ENCODE measurements at places on chromosomes 12 and 14.

GRCh38 chr12:115638733-115639647 is 638.5 kb downstream of the MED13L start:
- no peak for DNase-seq

DNA sequence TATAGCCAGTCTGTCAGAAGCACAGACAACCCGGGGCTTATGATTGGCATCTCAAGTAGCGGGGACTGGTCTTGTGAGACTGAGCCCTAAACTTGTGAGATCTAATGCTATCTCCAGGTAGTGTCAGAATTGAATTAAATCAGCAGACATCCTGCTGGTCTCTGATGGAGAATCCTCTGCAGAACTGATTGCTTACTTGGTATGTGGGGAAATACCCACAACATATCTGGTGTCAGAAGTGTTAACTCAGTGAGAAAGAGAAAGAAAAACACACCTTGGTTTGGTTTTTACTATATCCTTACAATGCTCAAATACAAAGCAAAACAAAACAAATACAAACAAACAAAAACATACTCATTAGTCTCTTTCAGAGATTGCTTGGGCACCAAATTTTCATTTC is 10.0 kb downstream of the SEL1L start:
- no peak for DNase-seq

GRCh38 chr12:116698116-116698515 is 39.8 kb downstream of the SPRING1 start:
- no peak for DNase-seq

DNA sequence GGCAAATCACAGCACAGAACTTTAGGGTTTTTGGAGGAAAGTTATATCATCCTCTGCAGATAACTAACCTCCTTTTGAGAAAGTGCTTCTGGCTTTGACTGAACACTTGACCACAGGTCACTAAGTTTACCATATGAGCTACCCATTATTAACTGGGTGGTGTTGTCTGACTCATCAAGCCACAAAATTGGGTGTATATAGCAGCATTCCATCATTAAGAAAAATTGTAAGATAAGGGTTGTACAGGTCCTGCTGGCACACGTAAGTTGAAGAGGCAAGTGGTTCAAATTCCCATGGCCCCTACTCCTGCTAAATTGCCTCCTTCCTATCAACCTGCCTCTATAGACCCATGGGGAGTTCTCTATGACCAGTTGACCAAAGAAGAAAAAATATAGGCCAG is 39.5 kb downstream of the L2HGDH start:
- DNase-seq: no peak

DNA sequence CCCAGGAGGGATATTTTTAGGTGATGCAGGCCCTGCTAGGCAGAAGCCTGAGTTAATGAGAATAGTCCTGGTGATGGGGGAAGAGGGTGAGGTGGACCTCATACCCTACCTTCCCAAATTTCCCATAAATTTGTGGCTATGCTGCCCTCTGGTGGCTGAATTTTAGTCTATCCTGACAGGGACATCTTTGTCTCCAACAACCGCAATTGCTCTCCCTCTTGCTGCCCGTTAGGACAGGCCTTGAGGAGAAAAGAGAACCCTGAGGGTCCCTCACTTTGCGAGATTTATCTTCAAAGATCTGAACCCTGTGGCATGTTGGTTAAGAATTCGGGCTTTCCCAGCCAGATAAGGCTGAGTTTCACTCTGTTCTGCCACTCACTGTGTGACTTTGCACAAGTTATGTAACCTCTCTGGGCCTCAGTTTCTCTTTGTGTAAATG is 9.8 kb upstream of the ZNF385A start:
- DNase-seq: no peak

DNA sequence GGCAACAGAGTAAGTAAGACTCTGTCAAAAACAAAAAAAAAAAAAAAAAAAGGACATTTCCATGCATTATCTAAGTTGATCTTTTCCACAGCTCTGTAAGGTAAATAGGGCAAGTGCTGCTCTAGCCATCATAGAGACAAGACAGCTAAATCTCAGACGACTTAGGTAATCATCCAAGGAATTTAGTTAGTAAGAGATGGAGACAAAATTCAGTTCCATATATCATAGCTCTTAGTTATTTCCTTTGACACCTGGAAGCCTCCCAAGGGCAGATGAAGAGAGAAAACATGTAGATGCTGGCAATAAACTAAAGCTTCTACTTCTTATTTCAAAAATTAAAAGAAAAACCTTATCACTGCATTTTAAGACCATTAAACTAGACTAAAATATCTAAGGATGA is 48.7 kb downstream of the ST8SIA1 start:
- DNase-seq: no peak

DNA sequence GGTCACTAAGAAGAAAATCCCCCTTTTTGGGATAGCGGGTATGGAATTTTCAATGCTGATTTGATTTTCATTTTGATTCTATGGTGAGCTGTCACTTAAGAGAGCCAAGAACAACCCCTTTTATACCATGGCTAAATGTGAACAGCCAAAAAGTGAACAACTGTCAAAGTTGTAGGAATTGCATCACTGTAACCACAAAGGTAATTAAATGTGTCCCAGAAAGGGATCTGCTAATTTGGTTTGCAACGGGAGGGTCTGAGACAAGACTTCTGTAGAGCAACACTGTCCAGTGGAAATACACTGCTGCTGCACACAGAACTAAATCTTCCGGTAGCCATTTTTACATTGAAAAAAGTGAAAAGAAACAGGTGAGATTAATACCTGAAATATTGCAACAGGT is 14.6 kb downstream of the CHST11 start:
- no peak for DNase-seq

DNA sequence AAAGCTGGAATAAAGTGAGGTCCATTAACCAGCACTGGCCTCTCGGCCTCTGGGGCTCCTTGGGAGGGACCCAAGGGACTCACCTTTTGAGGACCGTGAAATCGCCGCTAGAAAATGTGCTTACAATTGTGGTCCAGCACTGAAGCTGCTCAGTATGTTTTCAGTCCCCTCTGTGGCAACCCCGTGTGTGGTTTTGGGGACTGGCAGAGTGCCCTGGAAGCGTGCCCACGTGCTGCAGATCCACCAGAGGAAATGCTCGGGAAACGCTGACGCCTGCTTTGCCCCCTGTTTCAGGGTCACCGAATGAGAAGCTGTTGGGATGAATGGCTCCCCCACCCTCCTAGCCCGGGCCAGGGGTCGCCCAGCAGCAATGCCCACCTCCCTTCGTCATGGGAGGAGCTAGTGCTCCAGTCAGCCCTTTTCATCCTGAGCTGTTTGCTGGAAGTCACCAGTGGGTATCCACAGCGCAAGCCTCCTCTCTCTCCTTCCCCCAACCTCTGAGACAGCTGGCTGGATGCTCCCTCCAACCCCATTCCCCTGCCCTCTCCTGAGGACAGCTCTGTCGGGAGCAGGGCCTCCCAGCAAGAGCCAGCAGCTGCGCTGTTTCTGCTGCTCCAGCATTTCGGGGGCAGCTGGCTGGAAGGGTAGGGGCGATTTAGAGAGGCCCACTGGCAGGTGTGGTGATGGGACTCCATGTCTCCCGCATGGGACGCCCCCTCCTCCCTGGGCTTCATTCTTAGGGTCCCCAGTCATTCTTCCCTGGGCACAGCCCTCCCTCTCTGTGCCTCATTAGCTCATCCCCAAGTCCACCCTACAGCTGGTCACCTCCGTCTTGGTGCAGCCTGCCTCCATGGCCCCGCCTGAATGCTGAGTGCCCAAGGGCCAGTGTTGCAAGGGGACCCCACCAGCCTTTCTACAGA is 33.2 kb upstream of the PPP1R13B start:
- DNase-seq: no peak

- no peak for DNase-seq
These were observed 12.4 kb downstream of the SMIM41 start for GRCh38 chr12:52091869-52092268.

DNA sequence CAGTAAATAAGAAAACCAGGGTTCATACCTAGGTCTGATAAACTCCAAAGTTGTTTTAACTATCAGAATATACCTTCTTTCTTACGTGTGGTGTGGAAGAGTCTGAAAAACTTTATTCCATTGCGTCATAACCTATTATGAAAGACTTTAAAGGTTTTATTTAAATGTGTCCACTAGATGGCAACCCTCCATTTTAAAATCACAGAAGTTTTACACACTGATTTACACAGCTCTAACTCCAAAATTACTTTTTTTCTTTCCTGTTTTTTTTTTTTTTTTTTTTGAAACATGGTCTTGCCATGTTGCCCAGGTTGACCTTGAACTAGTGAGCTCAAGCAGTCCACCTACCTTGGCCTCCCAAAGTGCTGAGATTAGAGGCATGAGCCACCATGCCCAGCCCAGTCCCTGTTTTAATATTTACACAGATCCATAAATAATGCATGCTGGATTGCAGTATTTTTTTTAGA is 17.3 kb upstream of the TMPRSS12 start:
- no peak for DNase-seq

DNA sequence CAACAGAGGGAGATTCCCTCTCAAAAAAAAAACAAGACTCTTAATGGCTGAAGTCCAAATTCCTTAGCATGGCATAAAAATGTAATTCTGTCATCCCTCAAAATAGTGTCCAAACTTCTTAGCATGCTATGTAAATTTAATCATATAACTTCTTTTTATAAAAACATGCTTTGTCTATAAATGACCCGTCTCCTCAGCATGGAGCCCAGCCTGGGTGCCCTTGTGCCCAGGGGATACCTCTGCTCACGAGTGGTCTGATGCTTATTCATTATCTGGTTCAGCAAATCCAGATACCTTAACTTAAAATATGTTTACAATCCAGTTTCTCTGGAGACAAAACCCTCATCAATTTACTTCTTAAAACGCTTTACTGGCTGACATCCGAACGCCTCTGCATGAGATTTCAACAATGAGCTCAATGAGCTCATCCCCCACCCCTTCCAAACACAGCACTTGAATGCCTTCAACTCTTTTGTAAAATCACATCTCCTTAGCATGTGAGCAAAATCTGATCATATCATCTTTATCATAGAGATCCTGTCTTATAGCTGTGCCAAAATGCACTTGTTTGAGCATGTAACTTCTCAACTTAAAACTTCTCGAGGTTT is 15.7 kb downstream of the RTL1 start:
- no peak for DNase-seq

Data from stimulated activated CD4-positive, alpha-beta T cell treated with anti-CD3 and anti-CD28 coated beads, TNF-alpha, amount 100 ng/mL, for 4 hours (primary cell).